Hair follicular keratinocyte (primary cell): ENCODE measurements at places on chromosomes 6 and 20. TPM values are rescaled to one million over a fixed set of nuclear protein-coding genes. Genes with fewer than 3 reads are reported as not detected.

Gene PAK5
- total RNA-seq = not detected in 2 replicates

Gene BHLHE23
- total RNA-seq = not detected in 2 replicates

Gene DCDC2
- total RNA-seq = not detected in 2 replicates

Gene SLC17A3
- not detected in 2 replicates for total RNA-seq

Gene TLDC2
- not detected in 2 replicates for total RNA-seq

Gene APOBEC2
- not detected in 2 replicates for total RNA-seq

Gene TCP1
- total RNA-seq = 171 and 301 TPM in 2 replicates

Gene AHI1
- 3.6 and 6.1 TPM in 2 replicates for total RNA-seq

Gene HAO1
- not detected in 2 replicates for total RNA-seq

Gene MRPL14
- 98.2 and 133 TPM in 2 replicates for total RNA-seq

Gene OR2H2
- not detected in 2 replicates for total RNA-seq

Gene DSE
- total RNA-seq = 98.5 and 150 TPM in 2 replicates
